ENCODE measurements at places on chromosomes 5 and 9. TPM values are rescaled to one million over a fixed set of nuclear protein-coding genes. Genes with fewer than 3 reads are reported as not detected.

Gene NSMF
- 12.0 TPM for total RNA-seq

Gene ADAMTSL2
- total RNA-seq, result 1.2 TPM

Gene SLC12A7
- total RNA-seq, result 19.5 TPM

Gene MEF2C
- total RNA-seq, result 0.09 TPM

Gene PCDHB3
- not detected for total RNA-seq

Gene KIF2A
- 155 TPM for total RNA-seq

Gene OTULINL
- 10.3 TPM for total RNA-seq

Gene CDKN2B-AS1
- 0.20 TPM for total RNA-seq

Gene CDH10
- total RNA-seq, result not detected

Gene TPPP
- total RNA-seq, result 0.14 TPM

Gene SLC6A7
- total RNA-seq, result not detected

Gene GRXCR2
- not detected for total RNA-seq

Gene PKD2L2
- not detected for total RNA-seq

Gene SHOC1
- total RNA-seq, result not detected

Gene ST8SIA4
- total RNA-seq, result 21.2 TPM

Gene ADGRV1
- total RNA-seq, result not detected

Gene NPR2
- 16.2 TPM for total RNA-seq

Gene TAF1L
- total RNA-seq, result not detected

Gene POLE3
- 46.8 TPM for total RNA-seq

Gene SLC6A19
- not detected for total RNA-seq

Gene TAF11L5
- total RNA-seq, result not detected

Gene TTC33
- 22.2 TPM for total RNA-seq

Gene S1PR3
- total RNA-seq, result 0.14 TPM

Gene CEP120
- total RNA-seq, result 24.5 TPM

Gene GRIN3A
- total RNA-seq, result not detected

Gene TNFAIP8
- 110 TPM for total RNA-seq

Gene IL13
- 0.98 TPM for total RNA-seq

Gene DIRAS2
- total RNA-seq, result not detected

Gene PSD2
- total RNA-seq, result not detected

Gene TLR4
- total RNA-seq, result not detected

Gene SH3GL2
- not detected for total RNA-seq

Gene C9orf72
- 19.6 TPM for total RNA-seq

Gene SAPCD2
- 3.5 TPM for total RNA-seq

Gene PPP2CA
- 133 TPM for total RNA-seq

Gene NSUN2
- 94.0 TPM for total RNA-seq

Gene BARHL1
- total RNA-seq, result not detected

Gene LRRTM2
- total RNA-seq, result 0.21 TPM

Gene KCTD16
- total RNA-seq, result 1.4 TPM

Gene PCA3
- total RNA-seq, result not detected

Gene BHMT
- total RNA-seq, result not detected

Gene FOXD4L4
- 0.25 TPM for total RNA-seq

Data from activated naive CD4-positive, alpha-beta T cell treated with anti-CD3 and anti-CD28 coated beads, Interleukin-2, amount 50 U/mL, for 72 hours (primary cell).